Motor neuron (in vitro differentiated cells): ENCODE measurements at places on chromosomes 5 and 9.
A peak's percentile ranks its signal among the peaks of the same experiment; 100 is the strongest.

DNA sequence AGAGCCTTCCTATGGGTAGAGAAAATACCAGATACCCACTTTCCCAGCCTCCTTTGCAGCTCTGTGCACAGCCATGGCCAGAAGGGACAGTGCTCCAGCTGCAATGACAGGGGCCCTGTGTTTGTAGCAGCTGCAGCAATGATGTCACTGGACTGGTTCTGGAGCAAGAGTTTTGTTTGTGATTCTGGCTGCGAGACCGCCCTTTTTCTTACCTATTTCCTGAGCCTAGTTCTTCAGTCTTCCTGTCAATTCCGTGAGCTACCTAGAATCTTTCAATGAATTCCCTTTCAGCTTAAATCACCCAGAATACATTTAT, 10.0 kb upstream of the BOD1 start:
- ATAC-seq = no peak

- peak; percentile 60 for ATAC-seq
Observed at GRCh38 chr9:100700689-100701318, 122.9 kb downstream of the CAVIN4 start.

GRCh38 chr9:89482056-89482851, 15.7 kb downstream of the SEMA4D start:
- ATAC-seq = peak; percentile 55

GRCh38 chr5:143870871-143871632, 59.1 kb downstream of the HMHB1 start:
- ATAC-seq = no peak
